ENCODE measurements at places on chromosomes 12 and 14.

- DNase-seq: no peak
These were observed 51.3 kb downstream of the WBP11 start for GRCh38 chr12:14751986-14752385.

DNA sequence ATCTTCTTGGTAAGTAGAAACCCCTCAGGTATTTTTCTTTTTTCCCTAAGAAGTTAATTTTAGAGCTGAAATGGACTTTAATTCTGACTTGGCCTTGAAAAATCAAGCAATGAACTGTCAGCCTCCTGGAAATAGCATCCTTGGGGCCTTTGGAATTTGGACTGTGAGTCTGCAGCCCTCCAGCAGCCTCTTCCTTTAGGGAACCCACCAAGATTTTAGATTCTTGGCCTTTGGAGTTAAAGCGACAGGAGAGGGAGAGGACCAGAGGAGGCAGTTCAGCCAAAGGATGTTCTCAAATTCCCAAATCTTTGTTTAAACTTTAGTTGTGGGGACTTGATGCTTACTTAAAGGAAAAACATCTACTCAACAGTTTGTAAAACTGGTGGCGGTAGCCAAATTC is 288.6 kb downstream of the AACS start:
- DNase-seq: no peak

DNA sequence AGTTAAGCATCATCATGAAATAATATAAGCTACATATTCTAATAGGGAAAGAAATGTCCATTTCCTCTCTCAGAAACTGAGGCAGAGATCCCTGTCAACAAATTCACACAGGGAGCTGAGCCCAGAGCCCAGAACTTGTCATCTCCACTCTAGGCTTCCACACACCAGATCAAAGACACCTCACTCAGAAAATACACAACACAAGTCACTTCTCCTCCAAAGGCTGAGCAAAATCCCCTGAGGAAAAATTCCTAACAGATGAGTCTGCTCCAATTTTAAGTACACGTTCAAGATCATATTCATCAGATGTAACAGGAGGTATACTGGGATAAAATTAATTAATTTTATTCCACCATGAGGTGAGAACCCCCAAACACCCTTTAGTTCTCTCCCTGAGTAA is 227.3 kb downstream of the DPF3 start:
- DNase-seq: no peak

GRCh38 chr14:93732524-93732923 is 55.8 kb downstream of the PRIMA1 start:
- no peak for DNase-seq

DNA sequence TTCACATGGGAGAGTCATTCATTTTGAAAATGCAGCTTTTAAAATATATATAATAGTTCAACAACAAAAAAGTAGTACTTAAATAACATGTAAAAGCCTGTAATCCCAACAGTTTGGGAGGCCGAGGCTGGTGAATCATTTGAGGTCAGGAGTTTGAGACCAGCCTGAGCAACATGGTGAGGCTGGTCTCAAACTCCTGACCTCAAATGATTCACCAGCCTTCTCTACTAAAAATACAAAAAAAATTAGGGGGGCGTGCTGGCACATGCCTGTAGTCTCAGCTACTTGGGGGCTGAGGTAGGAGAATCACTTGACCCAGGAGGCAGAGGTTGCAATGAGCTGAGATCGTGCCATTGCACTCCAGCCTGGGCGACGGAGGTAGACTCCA is 256.3 kb upstream of the RGS6 start:
- DNase-seq: no peak

DNA sequence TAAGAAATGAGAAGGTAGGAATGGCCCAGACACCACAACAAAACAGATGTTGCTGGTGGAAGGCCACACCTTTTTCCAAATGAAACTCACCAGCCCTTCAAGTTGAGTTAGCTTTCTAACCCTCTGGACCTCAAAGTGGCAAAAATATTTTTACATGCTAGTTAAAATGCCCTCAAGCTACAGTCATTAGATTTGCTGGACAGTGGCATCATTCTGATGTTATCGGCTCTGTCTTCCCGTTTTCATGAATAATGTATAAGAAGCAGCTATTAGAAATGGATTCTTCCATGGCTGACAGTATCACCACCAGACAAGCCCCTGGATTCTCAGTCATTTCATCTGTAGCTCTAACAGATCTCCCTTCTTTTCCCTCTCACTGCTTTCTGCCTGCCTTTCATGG is 37.1 kb upstream of the PLXNC1 start:
- DNase-seq: no peak

GRCh38 chr12:21751517-21751916 is 23.0 kb downstream of the KCNJ8 start:
- DNase-seq: no peak

GRCh38 chr12:116429826-116430360 is 129.3 kb upstream of the MAP1LC3B2 start:
- no peak for DNase-seq

GRCh38 chr12:42912367-42912766 is 322.8 kb upstream of the PRICKLE1 start:
- no peak for DNase-seq

DNA sequence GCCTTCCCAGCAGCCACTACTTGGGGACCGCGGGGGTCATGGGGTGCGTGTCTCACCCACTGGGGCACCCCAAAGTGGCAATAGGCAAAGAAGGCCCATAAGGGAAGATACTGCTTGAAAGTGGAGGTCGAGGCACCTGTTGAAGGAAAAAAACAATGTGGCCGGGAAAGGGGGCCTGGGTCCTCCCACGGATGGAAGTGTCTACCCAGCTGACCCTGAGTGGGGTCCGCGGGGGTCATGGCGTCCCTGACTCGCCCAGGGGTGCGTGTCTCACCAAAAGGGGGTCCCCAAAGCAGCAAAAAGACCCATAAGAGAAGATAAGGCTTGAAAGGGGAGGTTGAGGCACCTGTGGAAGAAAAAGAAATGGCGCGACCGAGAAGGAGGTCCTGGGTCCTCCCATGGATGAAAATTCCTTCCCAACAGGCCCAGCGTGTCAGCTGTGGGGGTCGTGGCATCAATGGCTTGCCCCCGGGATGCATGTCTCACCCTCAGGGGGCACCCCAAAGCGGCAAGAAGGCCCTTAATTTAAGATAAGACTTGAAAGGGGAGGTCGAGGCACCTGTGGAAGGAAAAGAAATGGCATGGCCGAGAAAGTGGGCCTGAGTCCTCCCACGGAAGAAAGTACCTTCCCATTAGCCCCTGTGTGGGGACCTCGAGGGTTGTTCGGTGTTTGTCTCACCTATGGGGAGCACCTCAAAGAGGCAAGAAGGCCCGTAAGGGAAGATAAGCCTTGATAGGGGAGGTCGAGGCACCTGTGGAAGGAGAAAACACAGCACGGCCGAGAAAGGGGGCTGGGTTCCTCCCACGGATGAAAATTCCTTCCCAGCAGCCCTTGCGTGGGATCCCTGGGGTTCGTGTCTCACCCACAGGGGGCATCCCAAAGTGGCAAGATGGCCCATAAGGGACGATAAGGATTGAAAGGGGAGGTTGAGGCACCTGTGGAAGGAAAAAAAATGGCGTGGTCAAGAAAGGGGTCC is 266.0 kb downstream of the ALG10 start:
- DNase-seq: no peak

GRCh38 chr12:114913871-114914801 is 230.2 kb upstream of the TBX3 start:
- no peak for DNase-seq

- DNase-seq: peak; percentile 22
These were observed 660 bp upstream of the HCFC2 start for GRCh38 chr12:104063712-104064030.

DNA sequence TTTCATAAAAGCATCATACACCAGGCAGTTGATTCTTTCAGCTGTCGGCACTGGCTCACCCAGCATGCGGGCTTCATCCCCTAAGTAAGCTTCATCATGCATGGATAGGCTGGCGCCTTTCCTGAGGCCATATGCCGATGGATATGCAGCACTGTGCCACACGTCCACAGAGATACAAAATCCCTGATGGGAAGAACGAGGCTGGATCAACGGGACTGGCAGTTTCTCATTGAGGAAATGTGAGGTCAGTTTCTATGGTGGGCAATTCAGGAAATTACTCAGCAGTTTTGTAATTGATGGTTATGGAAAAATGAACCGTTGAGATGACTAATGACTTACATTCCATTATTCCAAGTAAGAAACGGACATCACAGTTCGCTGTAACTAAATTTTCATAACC is 453.8 kb downstream of the TMEM121 start:
- no peak for DNase-seq

DNA sequence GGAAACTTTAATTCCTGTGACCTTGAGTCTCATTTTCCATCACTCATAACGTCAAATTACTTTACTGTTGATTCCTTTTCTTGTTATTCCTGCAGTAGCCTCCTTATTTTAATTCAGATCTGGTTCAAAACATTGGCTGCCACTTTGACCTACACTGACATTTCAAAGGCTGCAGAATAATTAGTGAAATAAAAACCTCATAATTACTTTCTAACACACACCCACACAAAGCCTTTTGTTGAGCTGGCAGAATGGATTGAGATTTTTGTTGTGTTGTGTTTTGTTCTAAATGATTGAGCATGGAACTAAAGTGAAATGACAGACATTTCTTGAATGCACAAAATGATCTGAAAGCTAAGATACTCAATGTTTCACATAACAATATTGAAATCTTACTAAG is 507.5 kb upstream of the STXBP6 start:
- DNase-seq: no peak

DNA sequence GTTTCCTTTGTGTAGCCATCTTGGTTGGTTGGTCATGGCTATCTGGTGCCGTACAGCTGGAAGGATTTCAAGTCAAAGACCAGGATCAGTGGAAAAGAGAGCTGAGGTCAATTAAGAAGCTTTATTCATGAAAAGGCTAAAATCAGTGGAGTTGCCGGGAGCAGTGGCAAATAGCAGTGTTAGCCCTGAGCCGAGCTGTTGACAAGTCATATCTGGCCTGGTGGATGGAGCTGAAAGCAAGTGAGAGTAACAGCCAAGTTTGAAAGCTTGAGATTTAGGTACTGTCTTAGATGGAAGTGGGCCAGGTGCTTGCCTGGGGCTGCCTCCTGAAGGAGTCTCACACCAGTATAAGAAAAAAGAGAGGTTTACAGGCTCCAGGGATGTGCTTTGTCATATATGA is 9.0 kb downstream of the BATF start:
- no peak for DNase-seq

DNA sequence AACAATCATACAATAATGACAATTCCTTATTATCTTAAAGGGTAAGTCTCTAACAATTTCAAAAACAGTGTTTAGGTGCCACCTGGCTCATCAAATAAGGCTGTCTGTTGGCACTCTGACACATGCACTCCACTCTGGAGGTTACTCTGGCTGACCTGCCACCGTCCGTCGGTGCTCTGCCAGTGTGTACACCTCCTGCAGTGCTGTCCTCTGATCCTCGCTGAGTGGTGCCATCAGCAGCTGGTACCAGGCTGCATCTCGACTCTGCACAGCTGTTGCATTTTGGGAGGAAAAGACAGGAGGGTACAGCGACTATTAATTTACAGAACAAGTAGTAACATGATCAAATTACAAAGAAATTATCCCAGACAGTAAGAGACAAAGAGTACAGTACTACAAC is 63.9 kb downstream of the IPO8 start:
- DNase-seq: no peak

Measured in endothelial cell (in vitro differentiated cells).